ENCODE measurements at places on chromosomes 13 and 19.

DNA sequence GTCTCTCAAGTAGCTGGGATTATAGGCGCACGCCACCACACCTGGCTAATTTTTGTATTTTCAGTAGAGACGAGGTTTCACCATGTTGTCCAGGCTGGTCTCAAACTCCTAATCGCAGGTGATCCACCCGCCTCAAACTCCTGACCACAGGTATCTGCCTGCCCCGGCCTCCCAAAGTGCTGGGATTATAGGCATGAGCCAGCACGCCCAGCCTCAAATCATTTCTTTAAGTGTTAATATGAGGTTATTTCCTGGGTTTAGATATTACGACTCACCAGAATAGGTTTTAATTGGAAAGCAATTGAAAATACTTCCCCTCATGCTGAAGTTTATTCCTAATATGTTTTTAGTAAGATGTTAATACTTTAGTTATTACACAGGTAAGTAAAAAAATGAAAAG lies 144.5 kb downstream of the NUFIP1 start:
- no peak for DNase-seq

GRCh38 chr13:48653472-48653939 lies at the start of gene CYSLTR2:
CYSLTR2 (plus strand) TSS chr13:48653929; CDS start chr13:48706818, 52,889 bp downstream.
- DNase-seq, result no peak

DNA sequence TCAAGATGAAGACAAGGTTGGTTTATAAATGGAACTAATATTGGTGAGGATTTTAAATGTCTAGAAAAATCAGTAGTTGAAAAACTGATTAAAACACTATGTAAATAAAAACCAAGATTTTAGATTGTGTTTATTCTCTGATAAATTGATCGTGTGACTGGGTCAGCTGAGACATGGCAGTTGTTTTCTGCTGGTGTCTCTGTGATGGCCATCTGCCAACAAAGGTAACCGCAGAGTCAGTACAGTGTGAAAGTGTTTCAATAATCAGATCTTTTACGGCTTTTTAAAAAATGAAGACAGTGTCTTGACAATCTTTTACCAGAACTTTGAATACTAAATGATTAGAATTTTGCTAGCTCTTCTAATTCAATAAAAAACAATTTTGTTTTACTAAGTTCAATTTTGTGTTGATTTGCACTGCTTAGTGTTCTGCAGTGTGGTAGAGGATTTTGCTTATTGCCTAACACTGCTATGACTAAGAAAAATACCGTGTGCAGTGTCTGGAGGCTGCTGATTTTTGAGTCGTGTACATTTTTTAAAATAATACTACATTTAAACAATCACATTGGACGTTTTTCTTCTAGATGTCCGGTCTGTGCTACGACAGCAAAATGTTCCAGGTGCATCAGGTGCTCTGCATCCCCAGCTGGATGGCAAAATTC lies 32.7 kb upstream of the GPR183 start:
- no peak for DNase-seq

- DNase-seq, result no peak
These were observed 1.4 kb downstream of the CAPN12 start for GRCh38 chr19:38742906-38743305.

GRCh38 chr19:13005861-13006370 lies 10.6 kb downstream of the NFIX start:
- DNase-seq, result no peak

- DNase-seq, result no peak
These were observed 85.5 kb downstream of the ELF1 start for GRCh38 chr13:40933508-40934204.

DNA sequence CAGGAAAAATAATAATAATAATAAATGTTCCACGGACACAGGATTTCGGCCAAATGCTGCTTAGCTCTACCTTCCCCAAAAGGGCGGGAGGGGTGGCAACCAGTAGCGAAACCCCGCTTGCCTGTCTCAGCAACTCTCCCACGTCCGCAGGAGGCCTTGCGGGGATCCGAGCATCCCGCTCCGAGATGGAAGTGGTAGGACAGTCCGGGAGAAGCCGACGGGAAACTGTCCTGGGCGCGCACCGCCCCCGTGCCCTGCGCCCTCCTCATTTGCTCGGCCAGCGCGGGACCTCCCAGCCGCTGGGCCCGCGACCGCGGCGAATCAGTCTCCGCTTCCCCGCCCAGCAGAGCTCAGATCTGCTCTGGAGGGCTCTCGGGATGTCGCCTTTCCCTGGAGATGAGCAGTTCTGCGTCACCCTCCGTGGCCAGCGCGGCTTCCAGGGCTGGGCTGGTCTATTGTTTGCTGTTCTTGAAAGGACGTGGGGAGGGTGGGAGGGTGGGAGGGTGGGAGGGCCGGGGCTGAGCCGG lies 48.9 kb upstream of the PABPC3 start:
- DNase-seq, result no peak

GRCh38 chr19:49874503-49875157 lies 2.5 kb downstream of the AKT1S1 start:
- no peak for DNase-seq
